Esophagus squamous epithelium (tissue), 5 donors: ENCODE measurements at places on chromosomes 3 and 15.

DNA sequence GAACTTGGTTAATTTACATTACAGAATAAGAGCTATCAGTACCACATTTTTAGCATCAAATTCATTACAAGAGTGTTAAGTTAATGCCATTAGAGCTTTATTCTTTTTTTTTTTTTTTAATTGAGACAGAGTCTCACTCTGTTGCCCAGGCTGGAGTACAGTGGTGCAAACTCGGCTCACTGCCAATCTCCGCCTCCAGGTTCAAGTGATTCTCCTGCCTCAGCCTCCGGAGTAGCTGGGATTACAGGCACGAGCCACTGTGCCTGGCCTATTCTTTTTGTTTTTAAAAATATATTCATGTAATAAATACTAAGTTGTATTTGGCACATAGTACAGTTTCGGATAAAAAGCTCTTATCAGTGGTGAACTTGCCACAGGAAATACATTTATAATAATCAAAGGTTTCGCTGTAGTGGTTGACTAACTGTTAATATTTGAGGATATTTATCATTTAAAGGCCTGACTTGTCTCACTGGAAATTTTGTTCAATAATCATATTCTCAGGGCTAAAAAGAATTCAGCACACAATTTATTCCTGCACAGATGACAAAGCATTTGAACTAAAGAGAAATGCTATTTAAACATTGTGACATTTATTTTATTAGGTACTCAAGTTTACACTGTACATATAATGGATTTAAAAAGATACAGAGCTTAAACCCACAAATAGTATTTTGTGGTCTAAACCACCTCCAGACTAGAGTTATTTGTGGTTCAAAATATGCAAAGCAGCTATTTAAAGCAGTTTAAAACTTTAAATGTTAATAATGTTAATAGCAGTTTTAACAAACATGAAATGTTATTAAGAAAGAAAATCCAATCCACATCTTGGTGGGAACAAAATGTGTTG is 6.1 kb upstream of the LEKR1 start:
- DNase-seq, result no peak

GRCh38 chr15:35444557-35445204 is 101.3 kb downstream of the DPH6 start:
- no peak for DNase-seq

DNA sequence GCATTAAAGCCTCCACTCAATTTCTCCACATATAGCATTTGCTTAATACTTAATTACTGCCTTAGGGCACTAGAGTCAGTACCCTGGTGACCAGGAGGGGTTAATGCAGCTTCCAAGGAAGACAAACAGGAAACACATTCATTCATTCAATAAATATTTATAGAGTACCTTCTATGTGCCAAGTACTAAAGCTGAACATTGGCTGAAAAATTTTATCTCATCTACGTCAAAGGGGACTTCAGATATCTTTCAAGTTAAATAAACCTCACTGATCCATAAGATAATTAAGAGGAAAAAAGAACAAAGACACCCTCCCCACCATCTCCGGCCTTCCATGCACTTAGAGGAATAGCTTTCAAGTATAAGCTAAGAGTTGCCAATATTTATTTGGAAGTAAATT is 156.9 kb upstream of the PRICKLE2 start:
- no peak for DNase-seq

DNA sequence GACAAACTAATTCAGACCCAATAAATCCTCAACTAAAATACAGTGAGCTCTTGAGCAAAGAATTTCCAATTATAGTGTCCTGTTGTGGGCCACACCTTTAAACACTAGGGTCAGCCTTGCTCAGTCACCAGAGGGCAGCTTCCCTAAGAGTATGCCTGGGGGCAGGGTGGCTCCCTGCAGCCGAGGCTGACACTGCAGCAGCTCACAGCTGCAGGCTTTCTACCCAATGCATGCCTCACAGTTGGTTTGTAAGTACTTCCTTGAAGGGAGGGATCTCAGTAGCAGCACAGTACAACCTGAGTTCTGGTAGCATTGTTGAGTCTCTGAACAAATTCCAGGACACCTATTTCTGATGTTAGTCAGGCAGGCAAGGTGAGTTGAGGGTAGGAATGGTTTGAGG is 335.6 kb downstream of the TUSC7 start:
- no peak for DNase-seq

DNA sequence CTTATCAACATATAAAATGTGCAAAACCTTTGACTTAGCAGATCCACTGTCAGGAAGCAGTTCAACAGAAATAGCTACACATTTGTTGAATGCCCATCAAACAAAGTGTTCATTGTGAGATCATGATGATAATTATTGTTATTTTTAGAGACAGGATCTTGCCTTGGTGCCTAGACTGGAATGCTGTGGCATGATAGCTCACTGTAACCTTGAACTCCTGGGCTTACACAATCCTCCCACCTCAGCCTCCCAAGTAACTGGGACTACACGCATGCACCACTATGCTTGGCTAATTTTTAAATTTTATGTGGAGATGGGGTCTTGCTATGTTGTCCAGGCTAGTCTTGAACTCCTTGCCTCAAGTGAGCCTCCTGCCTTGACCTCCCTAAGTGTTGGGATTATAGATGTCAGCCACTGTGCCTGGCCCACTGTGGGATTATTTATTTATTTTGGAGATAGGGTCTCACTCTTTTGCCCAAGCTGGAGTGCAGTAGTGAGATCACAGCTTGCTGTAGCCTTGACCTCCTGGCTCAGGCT is 8.8 kb downstream of the MAP2K5 start:
- no peak for DNase-seq

GRCh38 chr15:49876401-49877038 is 242.5 kb downstream of the ATP8B4 start:
- DNase-seq, result no peak

GRCh38 chr15:101528108-101528916 is 38.8 kb upstream of the PCSK6 start:
- no peak for DNase-seq

DNA sequence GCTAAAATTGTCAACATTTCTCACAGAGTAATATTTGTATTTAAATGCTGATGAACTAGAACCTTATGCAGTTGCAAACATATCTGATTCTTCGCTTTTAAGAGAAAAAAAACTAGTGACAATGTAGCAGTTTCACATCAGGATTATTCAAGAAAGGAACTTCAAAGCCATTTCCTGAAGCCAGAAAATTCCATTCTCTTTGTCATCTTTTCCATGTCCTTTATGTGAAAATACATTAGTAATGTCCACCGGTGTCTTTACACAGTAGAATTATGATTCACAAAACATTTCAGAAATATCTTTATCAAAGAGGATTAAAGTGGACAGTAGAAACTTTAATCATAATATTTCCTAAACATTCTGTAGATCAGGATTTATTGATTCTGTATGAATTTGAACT is 12.7 kb upstream of the LXN start:
- no peak for DNase-seq

DNA sequence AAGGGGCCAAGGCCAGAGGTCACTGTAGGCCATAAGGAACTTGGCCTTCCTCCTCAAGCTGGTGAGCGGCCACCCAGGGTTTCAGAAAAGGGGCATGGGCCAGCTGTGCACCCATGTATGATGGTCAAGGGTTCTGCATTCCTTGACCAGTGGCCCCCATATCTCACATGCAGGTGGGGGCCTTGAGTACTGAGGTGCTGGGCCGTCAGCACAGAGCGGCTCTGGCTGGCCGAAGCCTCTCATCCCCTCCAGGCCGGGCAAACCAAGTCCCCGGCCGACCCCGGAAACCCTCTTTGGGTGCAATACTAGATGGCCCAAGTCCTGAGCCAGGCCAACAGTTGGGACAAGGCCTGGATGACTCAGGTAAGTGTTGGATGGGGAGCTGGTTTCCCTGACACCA is 9.5 kb downstream of the ALG3 start:
- DNase-seq, result no peak

GRCh38 chr15:73849641-73850040 is 23.7 kb upstream of the TBC1D21 start:
- no peak for DNase-seq

DNA sequence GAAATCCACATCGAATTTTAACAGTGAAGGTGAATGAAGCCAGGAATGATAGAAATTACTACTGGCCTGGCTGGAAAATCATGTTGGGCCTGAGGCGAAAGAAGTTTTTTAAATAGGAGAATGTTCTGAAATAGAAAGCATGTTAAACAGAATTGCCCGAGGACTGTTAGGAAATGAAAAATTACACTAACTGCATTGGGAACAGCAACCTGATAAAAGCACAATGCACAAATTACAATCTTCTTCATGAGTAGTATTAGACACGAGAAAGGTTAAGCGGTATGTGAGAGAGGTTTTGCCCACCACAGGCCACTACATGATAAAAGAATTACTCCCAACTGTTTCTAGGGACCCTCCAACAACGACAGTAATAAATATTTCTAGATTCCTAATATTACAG is 18.9 kb downstream of the GBE1 start:
- DNase-seq, result no peak

GRCh38 chr3:170180079-170180907 is 1.2 kb downstream of the PHC3 start:
- no peak for DNase-seq
